ENCODE measurements at places on chromosomes 7 and 10.

- no peak for DNase-seq
Measured at GRCh38 chr10:86337121-86337601, 29.4 kb downstream of the GRID1 start.

DNA sequence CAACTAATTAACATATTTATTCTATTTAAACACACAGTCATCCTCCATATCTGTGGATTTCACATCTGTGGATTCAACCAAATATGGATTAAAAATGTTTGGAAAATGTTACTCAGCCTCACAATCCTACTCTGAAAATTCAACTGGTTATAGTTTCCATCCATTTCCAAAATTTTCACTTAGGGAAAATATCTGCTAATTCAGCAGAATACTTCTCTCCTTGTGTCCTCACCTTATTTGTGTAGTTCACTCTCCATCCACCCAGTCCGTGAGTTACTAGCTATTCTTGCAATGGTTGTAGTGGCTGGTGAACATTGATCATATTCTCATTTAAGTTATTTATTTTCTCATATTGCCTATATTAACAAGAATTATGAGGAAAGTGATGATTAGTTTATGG is 77.6 kb upstream of the PRKCQ start:
- DNase-seq, result no peak

- DNase-seq, result no peak
Measured at GRCh38 chr7:128831178-128831993, 1.2 kb downstream of the FLNC start.

DNA sequence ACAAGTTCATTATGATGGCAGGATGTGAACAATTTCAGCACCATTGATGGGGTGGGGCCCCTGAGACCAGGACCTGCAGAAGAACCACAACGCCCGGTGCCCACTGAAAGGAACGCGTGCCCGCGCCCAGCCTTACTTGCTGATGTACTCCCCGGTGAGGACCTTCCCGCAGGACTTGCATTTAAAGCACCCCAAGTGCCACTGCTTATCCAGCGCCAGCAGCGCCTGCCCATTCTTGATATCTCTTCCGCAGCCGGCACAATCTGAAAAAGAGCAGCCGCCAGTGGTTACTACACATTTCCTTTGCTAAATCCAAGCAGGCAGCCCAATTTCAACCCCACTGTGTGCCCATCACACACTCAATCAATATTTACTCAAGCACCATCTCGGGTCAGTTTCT is 110.6 kb downstream of the ABLIM1 start:
- no peak for DNase-seq

DNA sequence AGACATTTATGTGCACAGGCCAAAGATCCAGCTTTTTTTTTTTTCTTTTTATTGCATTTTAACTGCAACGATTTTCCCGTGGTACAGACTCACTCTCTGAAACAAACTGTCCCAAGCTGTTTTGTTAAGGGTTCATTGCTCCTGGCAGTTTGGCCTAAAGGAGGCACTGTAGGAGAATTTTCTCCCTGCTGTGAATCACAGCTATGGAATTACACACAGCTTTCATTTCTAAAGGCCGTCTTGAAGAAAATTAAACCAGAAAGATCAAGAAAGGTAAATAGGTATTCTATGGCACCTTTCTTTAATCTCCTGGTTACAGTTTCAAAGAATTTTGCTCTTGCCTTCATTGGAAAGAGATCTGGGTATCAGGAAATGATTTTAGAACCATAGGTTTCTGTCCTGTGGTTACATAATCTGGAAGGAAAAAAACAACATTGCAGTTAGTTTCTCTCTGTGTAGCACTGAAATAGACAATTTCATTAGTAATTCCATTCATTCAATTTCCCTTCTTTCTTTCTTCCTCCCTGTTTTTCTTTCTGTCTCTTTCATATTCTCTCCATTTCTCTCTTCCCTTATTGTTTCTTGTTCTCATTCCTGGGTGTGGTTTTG is 51.2 kb downstream of the PDK4 start:
- no peak for DNase-seq

DNA sequence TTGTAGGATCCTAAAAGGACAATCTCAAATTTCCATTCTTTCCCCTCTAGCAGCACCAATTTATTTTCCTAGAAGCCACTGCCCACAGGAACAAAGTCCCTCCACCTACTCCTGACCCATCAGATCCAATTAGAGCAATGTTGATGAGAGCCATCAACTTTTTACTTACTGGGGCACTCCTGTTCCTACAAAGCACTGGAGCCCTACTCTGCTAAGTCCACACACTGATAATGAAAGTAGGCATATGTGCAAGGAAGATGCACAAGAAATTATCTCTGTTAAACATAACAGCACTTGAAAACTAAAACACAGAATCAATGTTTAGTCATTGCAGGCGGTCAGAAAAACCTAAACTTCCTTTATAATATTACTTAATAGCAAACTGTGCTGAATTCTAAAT is 3.6 kb downstream of the HERPUD2 start:
- no peak for DNase-seq

DNA sequence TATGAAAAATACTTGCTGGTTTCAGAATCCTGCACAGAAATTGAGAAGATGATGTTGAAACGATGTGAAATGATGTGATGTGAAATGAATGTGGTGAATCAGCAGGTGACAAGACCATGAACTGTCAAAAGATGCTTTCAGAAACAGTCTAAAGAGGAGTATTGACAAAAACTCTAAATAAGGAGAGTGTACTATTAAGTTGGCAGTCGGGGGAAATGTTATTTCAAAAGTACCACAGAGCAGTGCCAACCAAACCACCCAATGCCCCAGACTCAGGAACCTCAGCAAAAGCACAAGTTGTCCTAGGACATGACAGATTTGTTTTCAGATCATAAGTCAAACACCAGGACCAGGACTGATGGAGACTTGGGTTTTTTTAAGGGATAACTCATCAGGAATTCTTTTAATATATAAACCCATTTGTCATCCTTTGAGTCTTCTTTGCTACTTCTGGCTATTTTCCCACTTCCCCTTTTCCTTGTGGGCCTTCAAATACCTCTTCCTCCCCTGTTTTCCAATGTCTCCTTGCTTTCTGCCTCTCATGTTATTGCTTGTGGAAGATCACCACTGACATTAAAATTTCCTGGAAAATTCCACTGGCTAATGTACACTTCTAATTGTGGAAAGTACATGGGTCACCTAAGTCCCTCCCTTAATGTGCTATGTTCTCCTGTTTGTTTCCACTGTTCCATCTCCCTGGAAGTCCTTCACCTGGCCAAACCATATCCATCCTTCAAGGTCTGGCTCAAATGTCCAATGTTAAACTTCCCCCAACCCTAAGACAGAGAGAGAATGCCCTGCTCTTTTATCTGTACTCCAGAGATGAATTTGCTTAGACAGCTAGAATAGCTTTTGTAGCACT is 10.2 kb upstream of the PPP1R3C start:
- no peak for DNase-seq

DNA sequence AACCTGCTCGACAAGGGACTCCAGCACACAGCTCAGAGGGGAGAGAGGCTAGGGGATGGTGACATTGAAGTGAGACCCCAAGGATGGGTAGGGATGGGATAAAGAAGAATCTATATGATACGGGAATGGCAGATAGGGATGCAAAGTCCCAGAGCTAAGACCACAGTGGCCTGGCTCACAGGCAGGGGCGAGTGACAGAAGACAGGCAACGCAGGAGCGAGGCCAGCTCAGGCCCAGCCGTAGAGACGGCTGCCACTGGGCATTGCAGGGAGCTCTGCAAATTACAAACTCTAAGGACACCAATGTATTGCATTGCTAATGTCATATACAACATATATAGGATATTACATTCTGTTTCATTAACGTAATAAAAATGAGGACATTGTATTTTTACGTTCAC is 131.4 kb downstream of the TCERG1L start:
- no peak for DNase-seq

DNA sequence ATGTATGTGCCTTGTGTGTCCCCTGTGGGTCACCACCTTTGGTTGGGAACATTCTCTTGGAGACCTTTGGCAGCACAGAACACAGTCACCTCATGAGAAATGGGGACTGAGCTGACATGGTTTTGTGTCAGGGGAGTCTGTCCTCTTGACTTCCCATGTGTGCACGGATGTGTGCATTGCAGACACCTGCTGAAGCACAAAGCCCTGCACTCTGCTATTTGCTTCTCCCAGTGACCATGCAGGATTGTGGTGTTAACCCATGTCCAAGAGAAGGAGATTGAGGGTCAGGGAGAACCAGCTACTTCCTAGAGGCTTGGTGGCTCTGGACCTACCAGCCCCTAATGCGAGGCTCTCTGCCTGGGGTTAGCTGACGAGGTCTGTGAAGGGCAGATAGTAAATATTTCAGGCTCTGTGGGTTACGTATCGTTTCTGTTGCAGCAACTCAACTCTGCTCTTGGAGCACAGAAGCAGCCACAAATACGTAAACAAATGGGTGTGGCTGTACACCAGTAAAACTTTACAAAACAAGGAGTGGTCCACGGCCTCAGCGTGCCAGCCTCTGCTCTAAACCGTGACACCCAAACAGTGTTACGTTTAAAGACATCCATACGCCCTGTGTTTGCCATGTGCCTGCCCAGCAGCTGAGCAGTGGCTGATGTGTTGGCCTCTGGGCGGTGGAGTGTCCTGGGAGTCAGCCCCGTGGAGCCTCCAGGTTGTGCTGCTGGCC is 51.7 kb downstream of the ADCY1 start:
- no peak for DNase-seq

- no peak for DNase-seq
Measured at GRCh38 chr10:86226016-86226415, 140.6 kb downstream of the GRID1 start.

GRCh38 chr10:31399631-31400030 is 80.6 kb downstream of the ZEB1 start:
- no peak for DNase-seq

DNA sequence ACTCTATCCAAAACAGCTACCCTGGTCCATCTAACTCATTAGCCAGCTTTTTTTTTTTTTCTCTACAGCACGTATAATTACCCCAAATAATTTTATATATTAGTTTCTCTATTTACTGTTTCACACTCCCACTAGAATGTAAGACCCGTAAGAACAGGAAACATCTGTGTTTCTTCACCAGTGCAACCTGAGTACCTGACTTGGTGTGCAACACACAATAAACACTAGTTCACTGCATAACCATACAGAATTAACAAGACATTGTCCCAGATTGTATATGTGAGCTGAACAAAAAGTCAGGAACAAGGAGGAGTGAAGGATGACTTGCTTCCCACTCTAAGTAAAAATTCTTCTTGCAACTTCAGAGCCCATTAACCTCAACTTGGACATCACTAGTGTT is 180.2 kb upstream of the AKR1E2 start:
- no peak for DNase-seq

GRCh38 chr10:131750171-131750895 is 150.5 kb upstream of the PPP2R2D start:
- no peak for DNase-seq

DNA sequence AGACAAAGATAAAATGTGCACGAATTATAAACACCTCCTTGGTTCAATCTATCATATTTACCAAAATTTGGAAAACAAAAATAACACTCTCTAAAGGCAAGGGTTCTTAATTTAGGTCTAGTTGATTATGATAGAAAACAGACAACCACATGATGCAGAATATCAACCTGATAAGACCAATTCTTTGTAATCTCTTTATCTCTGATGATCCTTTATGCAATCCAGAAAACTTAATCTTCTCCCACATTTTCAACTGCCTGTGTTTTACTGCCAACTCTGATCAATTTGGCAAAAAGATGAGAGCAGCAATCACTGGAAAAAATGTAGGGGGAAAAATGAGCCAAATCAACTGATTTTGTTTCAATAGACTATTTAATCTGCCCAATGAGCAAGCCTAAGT is 148.5 kb downstream of the LRRN3 start:
- DNase-seq, result no peak

DNA sequence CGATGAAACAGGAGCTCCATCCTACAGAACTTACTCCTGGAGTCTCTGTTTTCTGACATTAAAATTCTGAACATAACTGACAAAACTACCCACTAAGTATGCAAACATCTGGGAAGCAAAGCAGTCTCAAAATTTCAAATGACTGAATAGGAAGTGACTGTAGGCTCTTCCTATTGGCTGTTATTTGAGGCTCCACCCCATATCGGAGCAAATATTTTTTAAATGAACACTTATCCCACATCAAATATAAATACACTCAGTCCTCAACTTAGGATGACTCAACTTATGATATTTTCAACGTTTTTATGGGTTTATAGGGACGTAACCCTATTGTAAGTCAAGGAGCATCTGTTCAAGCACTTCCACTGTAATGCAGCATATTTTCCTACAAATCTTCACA is 8.8 kb downstream of the HSPA12A start:
- DNase-seq, result no peak

DNA sequence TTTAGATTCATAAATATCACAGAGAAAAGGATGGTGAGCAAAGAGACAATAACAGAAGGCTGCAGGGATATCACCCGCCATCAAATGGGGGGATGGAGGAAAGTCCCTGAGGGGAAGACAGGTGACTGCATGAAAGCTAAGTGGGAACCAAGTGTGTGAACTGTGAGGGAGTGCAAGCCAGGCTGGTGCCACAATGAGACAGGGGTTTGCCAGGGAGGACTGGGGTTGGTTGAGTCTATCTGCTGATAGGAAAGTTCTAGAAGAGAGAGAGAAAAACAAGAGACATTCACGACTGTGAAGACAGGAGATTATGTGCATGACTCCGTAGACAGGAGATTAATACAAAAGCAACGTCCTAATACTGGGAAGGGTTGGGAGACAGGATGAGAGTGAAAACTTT is 376.4 kb downstream of the PARD3 start:
- DNase-seq, result no peak

GRCh38 chr10:119469846-119470245 is 72.7 kb downstream of the RGS10 start:
- DNase-seq, result no peak

DNA sequence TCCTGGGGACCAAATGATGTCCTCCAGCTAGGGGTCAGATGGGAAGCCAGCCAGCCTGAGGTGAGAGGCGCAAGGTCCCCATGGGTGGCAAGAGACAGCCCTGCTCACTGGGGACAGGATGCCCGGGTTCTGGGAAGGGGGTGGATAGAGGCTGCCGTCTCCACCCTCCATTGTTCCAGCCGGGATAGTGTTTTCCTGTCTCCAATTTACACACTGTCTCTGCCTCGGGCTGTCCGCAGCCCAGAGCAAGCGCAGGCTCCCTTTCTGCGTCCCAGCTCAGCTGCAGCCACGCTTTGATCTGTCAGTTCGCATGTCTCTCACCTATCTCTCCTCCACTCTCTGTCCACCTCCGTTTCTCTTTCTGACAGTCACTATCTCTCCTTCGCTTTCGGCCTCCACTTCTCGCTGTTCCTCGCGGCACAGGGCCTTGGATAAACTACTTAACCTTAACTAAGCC is 2.1 kb downstream of the EPHB4 start:
- DNase-seq, result no peak

DNA sequence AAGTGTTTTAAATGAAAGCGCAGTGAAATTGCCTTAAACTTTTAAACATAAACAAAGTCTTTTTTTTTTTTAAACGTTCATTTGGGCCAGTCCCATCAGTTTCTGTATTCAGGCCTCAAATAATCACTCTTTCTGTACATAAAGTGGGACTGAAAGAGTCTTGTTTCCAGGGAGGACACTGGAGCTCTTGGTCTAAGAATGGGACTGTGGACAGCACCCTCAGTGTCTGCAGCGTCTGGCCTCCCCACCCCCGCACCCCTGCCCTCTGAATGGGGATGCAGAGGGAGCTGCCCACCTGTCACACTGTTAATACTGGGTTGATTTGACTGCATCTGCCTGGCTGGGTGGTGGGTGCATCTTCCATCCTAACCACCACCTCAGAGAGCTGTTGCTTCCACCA is 5.2 kb downstream of the ZNF365 start:
- no peak for DNase-seq

- DNase-seq, result no peak
Measured at GRCh38 chr7:42831718-42832522, 80.0 kb downstream of the C7orf25 start.

GRCh38 chr10:18859659-18860058 is 188.9 kb upstream of the MALRD1 start:
- no peak for DNase-seq
